ENCODE measurements at places on chromosomes 1 and 21. TPM values are rescaled to one million over a fixed set of nuclear protein-coding genes. Genes with fewer than 3 reads are reported as not detected.

SRM gene
- total RNA-seq, result 112 TPM

TYW3 gene
- total RNA-seq, result 12.2 TPM

GRCh38 chr1:37606481-37607263 is 10.9 kb upstream of the GNL2 start:
- peak; percentile 35 for DNase-seq

- DNase-seq, result no peak
Measured at GRCh38 chr1:52520148-52520547, 32.7 kb downstream of the TUT4 start.

- no peak for DNase-seq
Measured at GRCh38 chr1:77063118-77063517, 156.1 kb downstream of the PIGK start.

DNA sequence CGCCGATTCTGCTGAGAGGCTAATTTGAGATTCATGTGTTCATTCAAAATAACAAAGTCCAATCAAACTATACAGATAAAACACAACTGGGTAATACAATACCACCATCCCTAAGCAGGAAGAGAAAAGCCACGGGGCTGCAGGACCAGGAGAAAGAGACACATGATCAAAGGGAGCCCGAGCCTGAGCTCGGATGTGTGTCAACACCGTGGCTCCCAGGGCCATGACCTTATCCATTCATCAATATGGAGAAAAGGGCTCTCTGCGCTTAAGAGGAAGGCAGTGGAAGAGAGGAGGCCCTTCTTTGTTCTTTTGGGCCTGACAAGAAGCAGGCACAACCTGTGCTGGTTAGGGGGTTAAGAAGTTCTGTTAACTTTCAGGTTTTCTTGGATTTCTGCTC is 56.7 kb downstream of the HUNK start:
- no peak for DNase-seq

DNA sequence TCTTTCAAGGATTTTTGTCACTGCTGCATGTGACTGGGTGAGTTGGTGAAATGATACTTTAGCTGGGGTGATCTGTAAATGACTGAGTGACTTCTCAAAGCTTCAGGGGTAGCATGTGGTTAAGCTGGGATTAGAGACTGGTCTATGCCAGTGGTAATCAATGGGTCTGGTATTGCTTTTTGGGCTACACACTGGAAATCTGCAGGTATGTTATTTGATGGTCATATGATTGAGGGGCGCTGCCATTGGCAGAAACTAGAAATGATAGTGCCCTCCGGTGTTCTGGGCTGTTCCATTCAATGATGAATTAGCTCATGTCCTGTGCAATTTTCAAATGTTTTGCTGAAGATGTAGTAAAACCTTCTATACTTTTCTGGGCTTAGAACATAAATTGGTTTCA is 39.7 kb upstream of the DNAJC6 start:
- no peak for DNase-seq

DNA sequence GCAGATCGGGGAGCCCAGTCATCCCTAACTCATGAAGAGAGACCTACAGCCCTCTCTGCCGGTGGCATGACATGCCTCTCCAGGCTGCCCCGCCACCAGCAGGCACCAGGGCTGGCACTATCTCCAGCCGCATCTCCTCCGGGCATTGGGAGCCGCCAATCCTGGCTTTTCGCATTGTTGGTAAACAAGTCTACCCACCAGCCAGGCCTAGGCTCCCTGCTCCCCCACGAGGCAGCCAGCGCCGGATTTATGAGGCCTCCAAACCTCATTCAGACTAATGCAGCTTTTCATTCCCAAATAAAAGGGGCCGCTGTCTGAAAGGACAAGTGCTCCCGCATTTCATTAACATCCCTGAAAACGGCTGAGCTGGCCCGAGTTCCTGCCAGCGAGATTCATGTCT is 3.4 kb upstream of the GRIK3 start:
- DNase-seq, result no peak

- DNase-seq, result no peak
Measured at GRCh38 chr1:32394890-32395432, 720 bp upstream of the BSDC1 start.

DNA sequence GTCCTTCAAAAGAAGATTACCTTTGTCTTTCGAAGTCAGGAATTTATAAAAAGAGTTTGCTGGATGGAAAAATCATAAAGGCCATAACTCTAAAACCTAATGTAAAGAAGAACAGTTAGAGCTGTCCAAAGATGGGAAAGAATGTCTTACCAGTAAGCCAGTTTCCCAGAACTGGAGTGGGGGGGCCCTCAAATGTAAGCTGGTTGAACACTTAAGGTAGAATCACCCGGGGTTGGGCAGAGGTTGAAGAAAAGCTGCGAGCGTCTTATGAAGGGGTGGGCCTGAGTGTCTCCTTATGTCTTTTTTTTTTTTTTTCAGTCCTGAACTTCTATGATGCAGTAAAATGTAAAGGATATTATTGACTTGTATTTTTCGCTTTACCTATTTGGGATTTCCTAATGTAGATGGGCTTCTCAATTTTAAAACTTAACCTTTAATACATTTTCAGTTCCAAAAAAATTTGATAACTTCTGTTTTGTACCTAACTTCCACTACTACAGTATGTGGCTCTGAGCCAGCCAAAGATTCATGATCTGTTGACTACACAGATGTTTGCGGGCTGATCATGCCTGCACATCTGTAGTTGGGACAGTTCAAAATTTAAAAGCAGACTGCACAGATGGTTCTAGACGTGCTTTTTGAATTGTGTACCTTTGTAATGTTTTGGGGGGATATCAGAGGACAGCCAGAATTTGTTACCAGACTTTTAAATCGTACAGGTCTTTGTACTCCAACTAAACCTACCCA is 43.6 kb downstream of the NFYC start:
- DNase-seq, result no peak
